Panc1 (cell line): ENCODE measurements at places on chromosomes 6 and 20. TPM values are rescaled to one million over a fixed set of nuclear protein-coding genes. Genes with fewer than 3 reads are reported as not detected.

GRCh38 chr6:14380901-14381828, 263.6 kb downstream of the CD83 start:
- H3K36me3 ChIP-seq = no peaks in the 10 kb centered on the region
- H3K27ac ChIP-seq = no peak overlapping the region
- no peak for DNase-seq
- no peaks in the 10 kb centered on the region for H3K27me3 ChIP-seq
- H3K4me3 ChIP-seq = no peak overlapping the region

- DNase-seq = no peak
- H3K27me3 ChIP-seq = no peaks in the 10 kb centered on the region; the same call in 1 of the 2 replicates
- H3K27ac ChIP-seq = no peak overlapping the region
- no peaks in the 10 kb centered on the region; the same call in 1 of the 2 replicates for H3K4me1 ChIP-seq
- no peaks in the 10 kb centered on the region for H3K36me3 ChIP-seq
These were observed 37.9 kb downstream of the SUN5 start for GRCh38 chr20:32966382-32966781.

DNA sequence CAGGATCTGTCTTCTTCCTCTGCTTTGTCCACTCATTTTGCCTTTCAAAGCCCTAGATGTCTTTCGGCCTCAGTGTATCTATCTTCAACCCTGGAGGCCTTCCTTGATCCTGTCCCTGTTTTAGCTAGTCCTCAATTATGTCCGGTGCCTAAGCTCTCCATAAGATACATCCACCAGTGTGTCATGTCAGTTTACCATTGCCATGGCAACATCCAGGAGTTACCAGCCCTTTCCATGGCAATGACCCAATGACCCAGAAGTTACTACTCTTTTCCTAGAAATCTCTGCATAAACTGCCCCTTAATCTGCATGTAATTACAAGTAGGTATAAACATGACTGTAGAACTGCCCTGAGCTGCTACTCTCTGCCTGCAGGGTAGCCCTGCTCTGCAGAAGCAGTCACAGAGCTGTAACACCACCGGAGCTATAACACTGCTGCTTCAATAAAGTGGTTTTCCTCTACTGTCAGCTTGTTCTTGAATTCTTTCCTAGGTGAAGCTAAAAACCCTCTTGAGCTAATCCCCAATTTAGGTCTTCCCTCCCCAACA, 712.1 kb upstream of the AGPAT4 start:
- H3K4me3 ChIP-seq = no peak overlapping the region
- H3K36me3 ChIP-seq = no peaks in the 10 kb centered on the region
- no peak overlapping the region for H3K27ac ChIP-seq
- no peak for DNase-seq
- no peaks in the 10 kb centered on the region for H3K4me1 ChIP-seq

DNA sequence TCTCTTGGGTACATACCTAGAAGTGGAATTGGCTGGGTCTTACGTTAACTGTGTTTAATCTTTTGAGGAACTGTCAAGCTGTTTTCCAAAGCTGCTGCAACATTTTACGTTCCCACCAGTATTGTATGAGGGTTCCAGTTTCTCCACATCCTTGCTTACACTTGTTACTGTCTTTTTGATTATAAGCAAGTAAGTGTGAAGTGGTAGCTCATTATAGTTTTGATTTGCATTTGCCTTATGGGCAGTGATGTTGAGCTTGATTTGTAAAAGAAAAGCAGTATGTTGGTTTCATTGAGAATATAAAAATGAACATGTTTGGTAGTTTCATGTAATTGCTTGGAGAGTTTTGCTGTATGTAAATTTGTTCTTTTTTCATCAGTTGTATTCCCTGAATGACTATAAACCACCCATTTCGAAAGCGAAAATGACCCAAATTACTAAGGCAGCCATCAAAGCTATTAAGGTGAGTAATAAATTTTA, 40.4 kb downstream of the SCAF8 start:
- no peak overlapping the region for H3K4me3 ChIP-seq
- H3K36me3 ChIP-seq = no peaks in the 10 kb centered on the region
- no peaks in the 10 kb centered on the region for H3K4me1 ChIP-seq

- DNase-seq = no peak
- H3K36me3 ChIP-seq = no peaks in the 10 kb centered on the region
- no peaks in the 10 kb centered on the region for H3K27me3 ChIP-seq
- no peaks in the 10 kb centered on the region for H3K4me1 ChIP-seq
- no peak overlapping the region for H3K4me3 ChIP-seq
These were observed 565.0 kb upstream of the ADGRB3 start for GRCh38 chr6:68069921-68070710.

DNA sequence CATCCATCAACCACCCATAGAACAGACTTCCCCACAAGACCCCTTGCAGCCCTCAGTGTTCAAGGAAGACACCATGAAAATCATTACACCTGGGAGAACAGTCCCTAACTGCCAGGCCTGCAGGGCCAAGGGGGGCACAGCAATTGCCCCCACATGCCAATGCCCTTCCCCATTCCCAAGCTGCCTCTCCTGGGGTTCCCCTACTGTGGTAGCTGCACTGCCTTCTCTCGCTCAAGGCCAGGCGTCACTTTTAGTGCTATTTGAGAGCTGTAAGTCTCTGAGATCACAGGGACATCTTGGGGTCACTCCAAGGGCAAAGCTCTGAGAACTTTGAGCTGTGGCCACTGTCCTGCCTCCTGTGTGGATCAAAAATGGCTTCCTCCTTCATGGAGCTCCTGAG, 6.0 kb upstream of the ACSS1 start:
- H3K4me3 ChIP-seq = no peak overlapping the region
- H3K4me1 ChIP-seq = peaks cover 19% of the 10 kb centered on the region
- no peak for DNase-seq
- no peaks in the 10 kb centered on the region for H3K27me3 ChIP-seq

DNA sequence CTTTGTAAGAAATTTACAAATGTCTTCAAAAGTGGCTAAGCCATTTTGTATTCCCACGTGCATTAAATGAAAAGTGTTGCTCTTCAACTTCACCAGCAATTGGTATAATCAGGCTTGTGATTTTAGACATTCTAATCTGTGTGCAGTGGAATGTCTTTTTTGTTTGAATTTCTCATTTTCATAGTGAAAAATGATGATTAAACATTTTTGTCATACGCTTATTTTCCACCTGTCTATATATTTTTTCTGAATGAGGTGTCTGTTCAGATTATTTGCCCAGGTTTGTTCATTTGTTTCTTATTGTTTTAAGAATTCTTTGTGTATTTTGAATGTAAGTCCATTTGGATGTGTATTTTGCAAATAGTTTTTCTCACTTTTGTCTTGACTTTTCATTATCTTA, 558.1 kb downstream of the TENT5A start:
- no peak overlapping the region for H3K27ac ChIP-seq
- H3K4me1 ChIP-seq = no peaks in the 10 kb centered on the region

- no peak for DNase-seq
- H3K27ac ChIP-seq = no peak overlapping the region
- peaks cover 9% of the 10 kb centered on the region; the same call in 1 of the 2 replicates for H3K27me3 ChIP-seq
- H3K4me1 ChIP-seq = no peaks in the 10 kb centered on the region
- no peaks in the 10 kb centered on the region for H3K36me3 ChIP-seq
These were observed 3.3 kb downstream of the C20orf202 start for GRCh38 chr20:1206366-1207148.

GRCh38 chr6:85125526-85125925, 324.4 kb upstream of the NT5E start:
- no peaks in the 10 kb centered on the region for H3K36me3 ChIP-seq
- H3K27me3 ChIP-seq = no peaks in the 10 kb centered on the region; the same call in 1 of the 2 replicates
- H3K4me1 ChIP-seq = no peaks in the 10 kb centered on the region
- no peak overlapping the region for H3K27ac ChIP-seq
- no peak overlapping the region for H3K4me3 ChIP-seq

DNA sequence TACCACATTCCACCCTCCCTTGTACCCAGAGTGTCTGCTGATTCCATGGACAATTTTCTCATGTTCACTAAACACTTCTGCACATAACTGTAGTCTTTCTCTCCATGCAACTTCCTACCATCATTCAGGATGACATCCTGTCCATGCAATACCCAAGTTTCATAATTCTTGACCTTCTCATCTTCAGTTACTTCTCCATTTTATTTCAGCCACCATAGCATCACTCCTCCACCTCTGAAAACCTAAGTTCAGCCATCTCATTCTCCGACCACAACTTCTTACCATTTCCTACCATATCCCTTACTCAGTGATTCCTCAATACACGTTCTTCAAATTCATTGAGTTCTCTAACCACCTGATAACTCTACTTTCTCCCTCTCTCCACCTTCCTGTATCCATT, 216.5 kb upstream of the TENT5A start:
- no peaks in the 10 kb centered on the region for H3K27me3 ChIP-seq
- no peak overlapping the region for H3K27ac ChIP-seq
- no peaks in the 10 kb centered on the region for H3K4me1 ChIP-seq
- DNase-seq = no peak
- H3K36me3 ChIP-seq = no peaks in the 10 kb centered on the region; the same call in 1 of the 2 replicates

- no peaks in the 10 kb centered on the region for H3K36me3 ChIP-seq
- H3K27ac ChIP-seq = no peak overlapping the region
- no peaks in the 10 kb centered on the region for H3K4me1 ChIP-seq
- DNase-seq = no peak
These were observed 343.6 kb downstream of the FRK start for GRCh38 chr6:115717062-115717461.

GRCh38 chr20:33552519-33552918, 62.6 kb downstream of the CBFA2T2 start:
- no peaks in the 10 kb centered on the region for H3K36me3 ChIP-seq
- DNase-seq = no peak
- H3K27me3 ChIP-seq = no peaks in the 10 kb centered on the region
- H3K4me1 ChIP-seq = peaks cover 10% of the 10 kb centered on the region; the same call in 1 of the 2 replicates
- H3K4me3 ChIP-seq = no peak overlapping the region

DNA sequence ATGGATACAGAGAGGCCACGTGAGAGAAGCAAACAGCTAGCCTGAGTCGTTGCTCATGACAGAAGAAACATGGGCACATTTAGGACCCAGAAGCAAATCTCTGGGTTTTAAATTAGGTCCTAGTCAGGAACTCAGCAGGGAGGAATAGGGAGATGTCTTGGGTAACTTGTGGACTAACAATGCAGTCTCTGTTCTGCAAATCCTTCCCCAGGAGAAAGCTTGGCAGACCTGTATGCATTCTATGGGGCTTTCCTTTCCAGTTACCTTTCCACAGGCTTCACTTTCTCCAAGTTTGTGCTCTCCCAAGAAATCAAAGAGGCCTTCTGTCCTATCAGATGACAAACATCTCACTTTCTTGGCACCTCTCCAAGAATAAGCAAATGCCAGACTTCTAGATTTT, 47.2 kb upstream of the PLCB4 start:
- no peak overlapping the region for H3K4me3 ChIP-seq
- no peaks in the 10 kb centered on the region; the same call in 1 of the 2 replicates for H3K4me1 ChIP-seq
- no peaks in the 10 kb centered on the region for H3K27me3 ChIP-seq

DNA sequence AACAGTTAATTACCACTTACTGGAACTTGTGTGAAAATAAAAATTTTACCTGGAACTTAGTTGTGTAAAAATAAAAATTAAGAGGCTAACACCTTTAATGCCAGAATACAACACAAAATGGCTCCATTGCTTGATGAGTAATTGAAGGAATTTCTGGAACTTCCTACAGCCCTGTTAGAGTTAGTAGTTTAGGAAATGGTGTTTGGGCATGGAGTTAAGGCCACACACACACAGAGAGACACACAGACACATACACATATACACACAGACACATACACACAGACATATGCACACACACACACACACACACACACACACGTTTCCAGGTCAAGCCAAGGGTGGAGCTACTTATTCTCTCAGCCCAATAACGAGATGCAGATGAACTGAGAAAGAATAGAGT, 20.6 kb upstream of the CST3 start:
- no peak overlapping the region for H3K27ac ChIP-seq
- DNase-seq = no peak
- H3K4me3 ChIP-seq = no peak overlapping the region

- H3K27ac ChIP-seq = no peak overlapping the region
- no peak for DNase-seq
- H3K36me3 ChIP-seq = no peaks in the 10 kb centered on the region
- no peaks in the 10 kb centered on the region for H3K4me1 ChIP-seq
- no peaks in the 10 kb centered on the region for H3K27me3 ChIP-seq
These were observed 77.0 kb downstream of the TBX18 start for GRCh38 chr6:84687431-84687830.

DNA sequence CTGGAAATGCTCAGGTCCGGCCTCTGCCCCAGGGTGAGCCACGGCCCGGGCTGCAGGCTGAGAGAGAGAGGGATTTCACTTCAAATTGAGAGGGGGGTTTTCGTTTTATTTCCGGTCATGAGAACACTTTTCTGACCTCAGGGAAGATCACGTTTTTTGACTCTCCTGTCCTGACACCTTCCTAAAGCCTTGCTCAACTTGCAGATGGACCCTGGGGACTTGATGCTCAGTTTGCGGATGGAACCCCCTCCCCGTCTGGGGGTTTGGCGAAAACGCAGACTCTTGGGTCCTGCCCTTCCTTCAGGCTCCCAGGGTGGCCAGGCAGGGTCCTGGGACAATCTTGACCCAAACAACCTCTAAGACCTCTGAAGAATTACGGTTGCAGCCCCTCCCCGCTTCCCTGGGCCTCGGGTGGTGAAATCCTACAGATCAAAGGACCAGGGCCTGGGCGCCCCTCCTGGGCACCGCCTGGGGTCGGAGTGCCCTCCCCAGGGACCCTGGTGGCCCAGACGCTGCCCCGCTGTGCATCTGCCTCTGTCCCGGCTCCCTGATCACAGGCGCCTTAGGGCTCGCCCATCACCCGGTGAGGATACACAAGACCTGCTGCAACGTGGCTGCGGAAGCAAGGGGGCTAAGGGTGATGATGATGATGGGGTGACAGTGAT, 148.2 kb downstream of the ERMARD start:
- H3K27ac ChIP-seq = no peak overlapping the region
- no peaks in the 10 kb centered on the region for H3K27me3 ChIP-seq
- H3K36me3 ChIP-seq = no peaks in the 10 kb centered on the region
- no peak for DNase-seq
- no peak overlapping the region for H3K4me3 ChIP-seq

The CST5 gene
- total RNA-seq = not detected

The AMD1 gene
- 81.7 TPM for total RNA-seq

The ATRN gene
- 33.8 TPM for total RNA-seq

The CBLN4 gene
- total RNA-seq = not detected

The APOBEC2 gene
- not detected for total RNA-seq

The OLIG3 gene
- not detected for total RNA-seq

The SLC4A11 gene
- 144 TPM for total RNA-seq

The LY86 gene
- not detected for total RNA-seq

The ZBP1 gene
- total RNA-seq = not detected

The MYT1 gene
- 0.41 TPM for total RNA-seq

The SPATA2 gene
- total RNA-seq = 8.3 TPM

The APMAP gene
- 165 TPM for total RNA-seq

The GABRR2 gene
- 0.18 TPM for total RNA-seq
